ENCODE measurements at places on chromosomes 6 and 20.
A peak's percentile ranks its signal among the peaks of the same experiment; 100 is the strongest.

DNA sequence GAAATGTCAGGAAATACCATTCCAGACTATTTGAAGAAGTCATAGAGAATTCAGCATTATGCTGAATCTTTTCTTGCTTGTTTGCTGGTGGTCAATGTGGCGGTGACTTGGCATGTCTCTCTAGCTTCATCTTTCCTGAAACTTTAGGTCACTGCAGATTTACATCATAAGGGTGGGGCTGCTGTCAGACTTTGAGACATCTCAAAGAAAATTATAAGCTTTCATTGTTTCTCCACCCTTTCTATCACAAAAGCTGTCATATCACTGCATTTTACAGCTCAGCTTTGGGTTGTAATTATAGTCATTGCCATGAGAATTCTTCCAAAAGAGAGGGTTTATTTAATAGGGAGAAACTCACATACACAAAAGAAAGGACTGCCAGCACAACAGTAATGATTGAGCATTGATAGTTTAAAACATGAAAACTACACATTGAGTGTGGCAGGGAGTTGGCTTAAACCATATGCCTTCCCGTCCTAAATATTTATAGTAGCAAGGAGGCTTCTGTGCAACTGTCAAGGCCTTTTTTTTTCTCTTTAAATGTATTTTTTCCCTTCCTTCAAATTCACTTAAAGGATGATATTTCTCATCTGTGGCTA is 44.7 kb upstream of the LRRC1 start:
- no peak for DNase-seq

GRCh38 chr20:15555913-15556312 is 1017.3 kb downstream of the KIF16B start:
- no peak for DNase-seq

DNA sequence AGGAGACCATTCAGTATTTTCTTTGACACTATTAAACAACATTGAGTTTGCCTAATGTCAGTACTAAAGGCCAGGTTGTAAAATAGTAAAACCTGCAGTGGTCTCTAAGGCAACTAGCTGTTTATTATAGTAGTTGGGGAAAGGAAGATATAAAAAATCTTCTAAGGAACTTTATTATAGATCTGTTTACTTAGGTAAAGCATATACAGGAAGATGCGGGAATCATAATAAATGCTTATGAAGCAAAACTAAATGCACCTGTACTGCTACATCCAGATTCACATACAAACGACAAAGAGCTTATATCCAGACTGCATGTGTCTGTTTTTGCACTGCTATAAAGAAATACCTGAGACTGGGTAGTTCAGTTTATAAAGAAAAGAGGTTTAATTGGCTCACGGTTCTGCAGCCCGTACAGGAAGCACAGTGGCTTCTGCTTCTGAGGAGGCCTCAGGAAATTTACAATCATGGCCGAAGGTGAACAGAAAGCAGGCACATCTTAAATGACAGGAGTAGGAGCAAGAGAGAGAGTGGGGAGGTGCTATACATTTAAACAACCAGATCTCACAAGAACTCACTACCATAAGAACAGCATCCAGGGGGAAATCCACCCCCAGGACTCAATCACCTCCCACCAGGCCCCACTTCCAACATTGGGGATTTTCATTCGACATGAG is 8.7 kb upstream of the TRIM39 start:
- DNase-seq, result no peak

DNA sequence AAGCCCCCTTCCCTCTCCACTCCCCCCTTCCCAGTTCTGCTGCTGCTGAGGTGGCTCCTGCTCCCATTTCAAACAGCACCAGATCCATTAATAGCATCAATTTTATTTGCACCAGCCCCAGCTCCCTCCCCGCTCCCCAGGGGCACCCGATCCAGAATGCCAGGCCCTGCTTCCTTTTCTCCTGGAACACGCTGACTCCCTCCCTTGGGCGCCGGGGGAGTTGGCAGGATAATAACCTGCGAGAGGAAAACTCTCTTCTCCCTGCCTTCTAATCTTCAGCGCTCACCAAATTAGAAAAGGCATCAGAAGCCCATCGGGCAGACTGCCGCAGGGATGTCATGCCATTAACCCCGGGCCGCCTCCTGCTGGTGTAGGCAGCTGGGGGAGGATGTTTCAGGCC is 77.8 kb downstream of the NCR2 start:
- no peak for DNase-seq

GRCh38 chr6:39521958-39522357 is 199.5 kb upstream of the KCNK16 start:
- no peak for DNase-seq

DNA sequence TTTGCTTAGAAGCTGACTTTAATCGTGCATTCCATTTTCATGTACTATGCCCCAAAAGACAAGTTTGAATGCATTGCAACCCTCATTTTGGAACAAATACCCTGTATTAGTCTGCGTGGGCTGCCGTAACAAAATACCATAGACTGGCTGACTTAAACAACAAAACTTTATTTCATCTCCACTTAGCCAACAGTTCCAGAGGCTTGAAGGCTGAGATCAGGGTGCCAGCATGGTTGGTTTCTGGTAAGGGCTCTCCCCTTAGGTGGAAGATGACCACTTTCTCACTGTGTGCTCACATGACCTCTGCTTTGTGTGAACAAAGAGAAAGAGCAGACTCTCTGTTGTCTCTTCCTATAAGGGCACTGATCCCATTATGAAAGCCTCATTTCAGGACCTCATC is 431.7 kb upstream of the MAP3K7 start:
- DNase-seq, result no peak

DNA sequence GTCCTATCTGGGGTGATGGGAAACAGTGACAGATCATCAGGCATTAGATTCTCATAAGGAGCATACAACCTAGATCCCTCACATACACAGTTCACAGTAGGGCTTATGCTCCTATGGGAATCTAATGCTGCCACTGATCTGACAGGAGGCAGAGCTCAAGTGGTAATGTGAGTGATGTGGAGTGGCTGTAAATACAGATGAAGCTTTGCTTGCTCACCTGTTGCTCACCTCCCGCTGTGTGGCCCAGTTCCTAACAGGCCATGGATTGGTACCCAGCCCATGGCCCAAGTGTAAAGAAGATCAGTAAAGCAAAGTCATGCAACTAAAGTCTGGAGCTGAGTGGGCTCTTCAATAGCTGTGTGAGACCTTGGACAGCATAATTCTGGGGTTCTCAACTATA is 65.9 kb downstream of the PKIB start:
- DNase-seq, result no peak

GRCh38 chr6:39760226-39760952 is 31.8 kb upstream of the DAAM2 start:
- DNase-seq, result no peak

DNA sequence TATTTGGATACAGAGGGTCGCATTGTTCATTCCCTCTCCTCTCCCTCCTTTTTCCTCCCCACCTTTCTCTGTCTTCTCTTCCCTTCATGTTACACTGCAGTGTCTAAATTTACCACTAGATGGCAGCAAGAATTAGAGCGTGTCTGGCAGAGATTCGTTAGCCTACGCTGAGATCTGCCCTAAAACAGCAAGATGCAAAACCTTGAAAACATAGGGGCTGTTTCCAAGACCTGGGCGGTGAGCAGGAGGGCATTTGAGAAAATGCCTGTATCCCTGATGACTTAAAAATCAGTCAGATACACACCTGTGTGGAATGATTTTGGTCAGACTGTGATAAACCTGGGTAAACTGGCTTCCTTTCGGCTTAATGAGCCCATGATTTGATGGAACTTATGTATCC is 101.5 kb upstream of the ISM1 start:
- peak; percentile 32 for DNase-seq

- no peak for DNase-seq
Observed at GRCh38 chr20:47293631-47294030, 62.9 kb downstream of the ZMYND8 start.

DNA sequence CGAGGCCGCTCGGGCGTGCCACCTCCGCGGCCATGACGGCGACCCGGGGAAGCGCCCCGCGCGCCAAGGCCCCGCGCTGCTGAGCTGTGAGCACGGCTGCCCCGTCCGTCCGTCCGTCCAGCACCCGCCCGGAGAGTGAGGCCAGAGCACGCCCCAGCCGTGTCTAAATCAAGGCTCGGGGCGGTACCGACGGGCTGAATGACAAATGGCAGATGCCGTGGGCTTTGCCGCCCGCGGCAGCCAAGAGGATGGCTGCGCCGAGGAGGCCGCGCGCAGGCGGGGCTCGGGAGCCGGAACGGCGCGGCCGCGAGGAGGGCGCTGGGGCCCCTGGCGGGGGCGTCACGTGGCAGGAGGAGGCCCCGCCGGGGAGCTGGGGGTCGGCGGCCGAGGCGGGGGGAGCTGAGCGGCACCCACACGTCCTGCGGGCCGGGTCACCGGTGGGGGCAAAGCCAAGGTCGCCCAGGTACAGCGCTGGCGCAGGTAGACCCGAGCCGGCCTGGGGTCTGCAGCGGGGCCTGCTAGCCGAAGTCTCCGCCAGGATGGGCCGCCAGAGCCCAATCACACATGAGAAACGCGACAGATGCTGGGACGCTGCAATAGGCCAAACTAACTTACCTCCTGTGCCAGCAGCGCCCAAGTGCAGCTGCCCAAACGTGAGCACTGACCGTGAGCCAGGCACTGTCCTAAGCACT is at the start of gene PLAGL1:
Gene PLAGL1 (minus strand): TSS at position 140 of the 692 bp plus-strand sequence. CDS start 60,123 bp downstream, outside the sequence.
- peak; percentile 44 for DNase-seq

- DNase-seq, result no peak
Observed at GRCh38 chr6:108838101-108838717, 10.0 kb upstream of the ARMC2 start.

DNA sequence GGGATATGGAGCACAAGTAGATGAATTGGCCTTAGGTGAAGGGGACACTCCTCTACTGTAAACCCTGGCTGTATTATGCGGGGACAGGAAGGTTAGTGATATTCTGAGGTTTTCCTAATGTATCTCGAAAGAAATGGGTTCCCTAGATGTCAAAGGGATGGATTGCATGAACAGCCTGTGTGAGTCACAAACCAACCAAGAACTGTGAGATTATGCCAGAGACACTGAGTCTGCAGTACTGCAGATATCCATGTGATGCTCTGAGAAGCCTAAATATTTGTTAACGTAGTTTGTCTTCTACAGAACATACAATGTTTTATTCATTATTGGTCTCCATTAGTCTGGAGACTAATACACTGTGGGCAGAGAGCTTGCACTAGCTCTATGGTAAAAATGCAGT is 182.2 kb downstream of the AKAP7 start:
- no peak for DNase-seq

GRCh38 chr6:64301307-64302236 is 666.0 kb downstream of the PHF3 start:
- DNase-seq, result no peak

DNA sequence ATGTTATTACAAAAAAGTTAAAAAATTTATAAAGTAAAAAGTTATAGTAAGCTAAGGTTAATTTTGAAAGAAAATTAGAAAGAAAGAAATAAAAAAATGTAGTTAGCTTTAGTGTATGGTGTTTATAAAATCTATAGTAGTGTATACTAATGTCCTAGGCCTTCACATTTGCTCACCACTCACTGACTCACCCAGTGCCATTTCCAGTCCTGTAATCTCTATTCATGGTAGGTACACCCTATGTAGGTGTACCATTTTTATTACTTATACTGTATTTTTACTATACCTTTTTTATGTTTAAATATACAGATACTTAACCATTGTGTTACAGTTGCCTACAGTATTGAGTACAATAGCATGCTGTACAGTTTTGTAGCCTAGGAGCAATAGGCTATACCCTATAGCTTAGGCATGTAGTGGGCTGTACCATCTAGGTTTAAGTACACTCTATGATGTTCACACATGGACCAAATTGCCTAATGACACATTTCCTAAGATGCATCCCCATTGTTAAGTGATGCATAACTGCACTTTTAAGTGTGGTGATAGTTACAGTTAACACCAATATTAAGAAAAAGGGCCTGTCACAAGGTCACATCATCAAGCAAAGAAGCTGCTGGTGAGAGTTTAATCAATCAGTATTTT is 8.0 kb downstream of the CD2AP start:
- DNase-seq, result no peak

- no peak for DNase-seq
Observed at GRCh38 chr6:3898265-3898994, 49.3 kb downstream of the FAM50B start.

DNA sequence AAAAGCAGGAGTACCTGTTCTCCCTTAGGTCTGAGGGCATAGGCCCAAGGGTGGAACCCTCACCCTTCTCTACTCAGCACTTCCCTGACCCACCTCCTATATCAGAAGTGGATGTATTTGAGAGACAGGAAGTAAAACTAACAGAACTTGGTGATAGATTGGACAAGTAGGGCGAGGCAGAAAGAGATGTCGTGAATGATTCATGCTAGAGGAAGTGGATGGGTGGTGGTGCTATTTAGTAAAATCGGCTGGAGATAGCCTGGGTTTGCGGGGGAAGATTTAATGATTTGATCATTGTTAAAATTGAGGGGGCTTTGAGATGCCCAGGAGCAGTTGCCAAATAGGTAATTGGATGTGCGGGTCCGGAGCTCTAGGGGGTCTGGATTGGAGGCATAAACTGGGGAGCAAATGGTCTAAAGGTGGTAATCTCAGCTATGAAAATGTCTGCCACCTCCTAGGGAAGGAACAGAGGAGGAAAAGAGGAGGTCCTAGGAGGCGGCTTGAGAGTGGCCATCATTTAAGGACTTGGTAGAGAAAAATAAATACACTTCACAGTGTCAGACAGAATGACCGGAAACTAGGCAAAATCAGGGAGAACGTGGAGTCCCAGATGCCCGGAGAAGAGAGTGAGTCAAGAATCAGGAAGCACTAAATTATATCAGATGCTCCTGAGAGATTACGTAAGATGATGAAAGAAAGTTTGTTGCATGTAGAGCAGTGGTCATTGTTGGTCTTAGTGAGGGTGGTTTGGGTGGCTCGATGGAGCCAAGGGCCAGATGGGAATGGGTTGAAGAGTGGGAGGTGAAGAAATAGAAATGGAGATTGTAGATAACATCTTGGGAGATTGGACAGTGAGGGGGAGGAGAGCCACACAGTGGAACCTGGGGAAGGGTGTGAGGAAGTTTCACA is 142.0 kb downstream of the CEP57L1 start:
- DNase-seq, result peak; percentile 22

- DNase-seq, result no peak
Observed at GRCh38 chr20:51595744-51596143, 53.2 kb upstream of the NFATC2 start.

DNA sequence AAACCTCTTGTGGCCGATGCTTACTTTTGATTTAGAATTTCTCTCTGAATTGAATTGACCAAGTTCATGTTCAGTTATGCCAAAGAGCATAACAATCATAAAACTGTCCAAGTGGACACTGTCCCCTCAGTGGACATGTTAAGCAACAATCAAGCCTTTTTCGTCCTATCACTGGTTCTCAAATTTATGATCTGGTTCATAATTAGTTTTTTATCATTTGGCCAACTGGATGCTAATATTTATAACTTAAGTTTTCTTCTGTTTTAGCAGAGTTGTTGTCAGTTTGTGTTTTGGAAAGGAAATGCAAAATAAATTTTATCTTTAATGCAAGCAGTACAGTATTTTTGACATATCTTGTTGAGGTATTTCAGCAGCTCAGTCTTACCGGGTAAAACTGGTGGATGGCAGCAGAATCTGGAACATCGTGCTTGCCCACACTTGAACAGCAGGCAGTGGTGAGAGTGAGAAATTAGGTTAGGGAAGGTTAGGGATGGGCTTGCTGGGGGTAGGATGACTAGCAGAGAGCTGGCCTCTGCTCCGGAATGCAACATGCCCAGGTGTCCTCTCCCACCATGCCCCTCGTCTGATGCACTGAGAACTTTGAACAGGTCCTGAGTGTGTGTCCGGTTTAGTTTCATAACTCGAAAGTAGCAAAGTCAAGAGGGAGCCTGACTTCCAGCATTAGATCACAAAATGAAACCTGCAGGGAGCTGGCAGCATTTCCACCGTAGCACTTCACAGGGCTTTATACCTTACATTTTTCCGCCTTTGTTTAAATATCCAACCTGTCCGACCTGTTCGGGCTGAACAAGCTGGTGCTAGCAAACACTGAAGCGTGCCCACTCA is 93.1 kb downstream of the RREB1 start:
- DNase-seq, result no peak

- no peak for DNase-seq
Observed at GRCh38 chr6:168208854-168209253, 110.7 kb downstream of the DACT2 start.
